ENCODE measurements at places on chromosomes 1 and 21.

GRCh38 chr1:172382990-172383389 lies 37.5 kb upstream of the C1orf105 start:
- no peak for DNase-seq

DNA sequence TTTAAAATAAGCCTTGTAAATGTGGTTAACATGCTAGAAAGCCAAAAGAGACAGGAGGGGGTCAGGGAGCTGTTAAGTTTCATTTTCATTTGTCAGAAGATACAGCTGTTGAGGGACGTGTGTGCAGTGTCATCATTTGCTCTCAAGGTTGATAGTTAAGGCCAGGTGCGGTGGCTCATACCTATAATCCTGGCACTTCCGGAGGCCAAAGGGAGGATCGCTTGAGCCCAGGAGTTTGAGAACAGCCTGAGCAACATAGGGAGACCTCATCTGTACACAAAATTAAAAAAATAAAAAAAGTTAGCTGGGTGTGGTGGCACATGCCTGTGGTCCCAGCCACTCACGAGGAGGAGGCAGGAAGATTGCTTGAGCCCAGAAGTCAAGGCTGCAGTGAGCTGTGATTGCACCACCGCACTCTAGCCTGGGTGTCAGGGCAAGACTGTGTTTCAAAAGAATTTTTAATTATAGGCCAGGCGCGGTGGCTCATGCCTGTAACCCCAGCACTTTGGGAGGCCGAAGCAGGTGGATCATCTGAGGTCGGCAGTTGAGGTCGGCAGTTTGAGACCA lies 22.7 kb downstream of the ZBTB8OS start:
- no peak for DNase-seq

- peak; percentile 94 for DNase-seq
These were observed 365.7 kb upstream of the USP24 start for GRCh38 chr1:55580845-55581332.

DNA sequence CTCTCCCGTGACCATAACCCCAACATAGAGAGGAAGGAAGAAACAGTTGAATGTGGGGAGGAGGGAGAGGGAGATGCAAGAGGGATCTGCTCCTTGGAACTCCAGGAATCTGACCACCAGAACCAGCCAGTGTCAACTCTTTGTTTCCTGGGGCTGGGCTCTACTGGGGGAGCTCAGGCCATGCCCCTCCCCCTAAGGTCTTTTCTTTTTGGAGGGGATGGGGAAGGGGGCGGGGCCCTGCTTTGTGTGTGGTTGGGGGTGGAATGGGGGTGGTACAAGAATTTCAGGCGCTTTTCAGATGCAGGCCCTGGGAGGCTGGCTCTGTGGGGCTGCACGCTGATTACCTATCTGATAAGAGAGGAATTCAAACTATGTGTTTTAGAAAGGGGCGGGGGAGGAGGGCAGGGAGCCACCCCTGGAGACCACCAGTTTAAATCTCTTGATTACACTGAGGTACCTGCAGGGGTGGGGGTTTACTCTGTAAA lies 8.3 kb downstream of the LIN28A start:
- no peak for DNase-seq

- DNase-seq = no peak
These were observed 1.9 kb upstream of the COL8A2 start for GRCh38 chr1:36126797-36127500.

- no peak for DNase-seq
These were observed 23.6 kb upstream of the SLC19A2 start for GRCh38 chr1:169509354-169509753.

- no peak for DNase-seq
These were observed 25.7 kb downstream of the HEATR1 start for GRCh38 chr1:236578661-236579060.

GRCh38 chr1:202959276-202959620 lies 1.1 kb upstream of the ADIPOR1 start:
- no peak for DNase-seq

- DNase-seq = no peak
These were observed 113.3 kb upstream of the PTGFR start for GRCh38 chr1:78377356-78377928.

GRCh38 chr1:8343464-8344001 lies 25.6 kb downstream of the SLC45A1 start:
- peak; percentile 92 for DNase-seq

GRCh38 chr21:44612029-44612486 lies at the start of gene KRTAP10-8:
TSS of gene KRTAP10-8 (plus strand) at chr21:44612079. CDS start at chr21:44612101, 22 bp downstream.
- no peak for DNase-seq

DNA sequence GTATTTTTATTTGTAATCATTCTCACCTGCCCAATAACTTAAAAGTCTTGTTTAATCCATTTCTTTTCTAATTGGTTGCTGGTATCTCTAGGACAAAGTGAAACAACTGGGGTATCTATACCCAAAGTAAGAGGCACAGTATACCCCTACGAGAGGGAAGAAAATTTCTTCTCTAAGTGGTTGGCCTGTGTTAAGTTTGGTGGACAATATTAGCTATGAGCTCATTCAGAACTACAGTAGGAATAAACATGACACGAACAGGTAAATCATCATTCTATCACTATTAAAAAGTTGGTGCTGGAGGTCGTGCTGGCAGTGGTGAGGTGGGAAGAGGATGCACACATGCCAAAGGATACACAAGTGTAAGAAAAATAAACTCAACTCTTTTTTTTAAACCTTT lies 99.6 kb downstream of the ZNF644 start:
- DNase-seq = no peak

DNA sequence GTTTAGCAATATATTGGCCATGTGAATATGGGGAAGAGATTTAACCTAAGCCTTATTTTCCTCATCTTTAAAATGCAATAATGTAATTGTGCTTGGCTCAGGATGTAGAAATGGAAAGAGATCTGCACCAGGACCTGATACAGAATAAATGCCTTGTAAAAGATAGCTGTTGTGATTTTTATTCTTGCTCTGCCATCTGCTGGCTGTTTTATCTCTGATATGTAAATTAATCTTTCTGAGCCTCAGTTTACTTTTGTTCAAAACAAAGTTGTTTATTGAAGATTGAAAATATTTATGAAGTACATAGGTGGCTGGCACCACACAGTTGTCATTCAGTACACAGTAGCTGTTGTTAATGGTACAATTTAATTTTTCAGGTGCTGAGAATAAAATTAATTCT lies 21.9 kb downstream of the ZYG11B start:
- no peak for DNase-seq

GRCh38 chr1:223249854-223250631 lies 107.0 kb upstream of the TLR5 start:
- DNase-seq = no peak

- peak; percentile 90 for DNase-seq
These were observed 118.5 kb downstream of the ITSN1 start for GRCh38 chr21:33760641-33761440.

- no peak for DNase-seq
These were observed at the start of gene MTARC1 for GRCh38 chr1:220786337-220787068. TSS of gene MTARC1 (plus strand) at chr1:220786913. CDS start at chr1:220786945, 32 bp downstream.

DNA sequence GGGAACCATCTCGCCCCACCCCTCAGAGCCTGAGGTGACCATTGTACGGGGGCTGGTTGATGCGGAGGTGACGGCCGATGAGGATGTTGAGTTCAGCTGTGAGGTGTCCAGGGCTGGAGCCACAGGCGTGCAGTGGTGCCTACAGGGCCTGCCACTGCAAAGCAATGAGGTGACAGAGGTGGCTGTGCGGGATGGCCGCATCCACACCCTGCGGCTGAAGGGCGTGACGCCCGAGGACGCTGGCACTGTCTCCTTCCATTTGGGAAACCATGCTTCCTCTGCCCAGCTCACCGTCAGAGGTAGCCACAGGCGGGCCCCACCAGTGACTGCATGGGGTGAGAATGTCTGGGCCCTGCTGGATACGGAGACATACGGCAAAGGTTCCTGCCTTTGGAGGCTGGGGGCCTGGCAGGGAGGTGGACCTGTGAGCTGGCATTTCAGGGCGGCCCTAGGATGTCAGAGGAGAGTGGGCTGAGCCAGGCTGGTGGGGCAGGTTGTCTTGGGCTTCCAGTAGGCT lies 98.5 kb downstream of the TRIM11 start:
- no peak for DNase-seq

- no peak for DNase-seq
These were observed 2.2 kb downstream of the COPA start for GRCh38 chr1:160340866-160341265.

- DNase-seq = no peak
These were observed 3.1 kb upstream of the P3R3URF start for GRCh38 chr1:46179138-46180081.

GRCh38 chr1:218344814-218345672 lies at the start of gene TGFB2:
TSS of gene TGFB2 (plus strand) at chr1:218345336. CDS start at chr1:218346702, 1,366 bp downstream.
- DNase-seq = no peak

- DNase-seq = no peak
These were observed 10.6 kb upstream of the PRKACB start for GRCh38 chr1:84133479-84133878.

- DNase-seq = no peak
These were observed 111.6 kb downstream of the ZNF281 start for GRCh38 chr1:200298242-200298641.

GRCh38 chr21:45954261-45954660 lies 27.3 kb upstream of the COL6A1 start:
- no peak for DNase-seq

DNA sequence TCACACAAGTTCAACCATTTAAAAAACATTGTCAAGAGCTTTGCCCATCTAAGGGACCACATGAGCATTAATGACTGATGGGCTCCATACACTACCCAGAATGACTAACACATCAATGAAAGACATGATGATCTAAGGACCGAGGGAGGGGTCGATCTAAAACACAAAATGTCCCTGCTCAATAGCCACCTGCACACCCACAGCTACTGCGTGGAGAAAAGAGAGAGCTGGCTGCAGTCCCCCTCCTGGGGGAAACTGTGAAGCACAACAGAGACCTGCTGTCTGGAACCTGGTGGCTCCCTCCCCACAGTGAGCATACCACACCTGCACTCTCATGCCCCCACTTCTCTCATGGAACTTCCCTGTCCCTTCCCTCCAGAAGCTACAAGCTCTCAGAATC lies 130.1 kb upstream of the ERG start:
- DNase-seq = no peak

DNA sequence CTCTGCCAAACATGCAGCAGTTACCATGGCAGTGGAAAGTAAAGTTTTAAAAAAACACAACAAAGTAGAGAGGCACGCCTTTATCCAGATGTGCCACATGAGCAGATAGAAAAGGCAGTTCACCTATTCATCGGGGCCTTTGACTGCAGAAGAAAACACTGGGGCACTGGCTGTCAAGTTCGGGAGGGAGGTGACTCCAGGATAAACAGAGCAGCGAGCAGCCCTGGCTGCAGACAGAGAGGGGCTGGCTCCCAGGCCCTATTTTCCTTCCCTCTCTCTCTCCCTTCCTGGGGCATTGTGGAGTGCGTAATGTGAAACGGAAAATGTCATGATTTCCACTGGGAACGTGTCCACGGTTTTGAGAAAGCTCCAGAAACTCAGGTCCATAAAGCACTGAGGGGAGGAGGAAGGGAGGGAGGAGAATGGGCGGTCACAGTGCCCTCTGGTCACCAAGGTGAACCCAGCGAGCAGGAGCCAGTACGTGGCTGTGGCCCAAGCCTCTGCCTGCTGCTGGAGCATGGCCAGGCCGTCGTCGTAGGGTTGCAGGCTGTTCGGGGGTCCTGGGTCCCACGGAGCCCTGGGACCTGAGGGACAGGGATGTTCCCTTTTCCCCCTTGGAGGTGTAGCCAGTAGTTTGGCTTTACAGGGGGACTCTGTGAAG lies 114.7 kb upstream of the IRF2BP2 start:
- DNase-seq = no peak

- no peak for DNase-seq
These were observed 16.6 kb upstream of the ELOA start for GRCh38 chr1:23726686-23727085.

DNA sequence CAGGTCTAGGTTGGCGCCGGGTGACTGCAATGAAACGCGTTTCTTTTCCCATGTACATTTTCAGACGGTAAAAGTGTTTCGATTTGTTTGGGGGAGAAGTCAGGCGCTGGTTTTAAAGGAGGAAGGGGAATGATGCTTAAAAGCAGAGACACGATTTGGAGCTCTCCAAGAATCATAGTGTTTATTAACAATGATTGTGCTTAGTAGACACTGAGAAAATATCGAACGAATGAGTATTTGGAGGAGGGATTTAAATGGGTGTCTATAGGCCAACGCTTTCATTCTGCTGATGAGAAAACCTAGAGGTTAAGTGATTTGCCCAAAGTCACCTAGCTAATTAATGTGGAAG lies 36.9 kb upstream of the JAK1 start:
- DNase-seq = no peak

DNA sequence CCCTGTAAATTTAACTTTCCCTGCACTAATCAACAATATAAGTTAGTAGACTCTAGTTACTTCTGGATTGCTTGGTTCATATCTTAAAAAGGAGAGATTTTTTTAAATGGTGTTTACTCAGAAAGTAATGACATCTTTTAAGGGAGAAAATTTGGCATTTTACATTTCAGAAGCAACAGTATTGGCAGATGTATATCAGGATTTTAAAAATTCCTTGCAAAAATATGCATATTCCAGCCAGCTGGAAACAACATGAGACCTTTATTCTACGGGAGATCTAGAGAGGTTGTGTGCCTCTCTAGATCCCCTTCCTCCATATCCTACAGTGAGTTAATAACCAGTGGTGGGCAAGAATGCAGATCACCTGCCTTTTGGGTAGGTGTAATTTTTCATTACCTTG lies 848.2 kb downstream of the USP25 start:
- no peak for DNase-seq

DNA sequence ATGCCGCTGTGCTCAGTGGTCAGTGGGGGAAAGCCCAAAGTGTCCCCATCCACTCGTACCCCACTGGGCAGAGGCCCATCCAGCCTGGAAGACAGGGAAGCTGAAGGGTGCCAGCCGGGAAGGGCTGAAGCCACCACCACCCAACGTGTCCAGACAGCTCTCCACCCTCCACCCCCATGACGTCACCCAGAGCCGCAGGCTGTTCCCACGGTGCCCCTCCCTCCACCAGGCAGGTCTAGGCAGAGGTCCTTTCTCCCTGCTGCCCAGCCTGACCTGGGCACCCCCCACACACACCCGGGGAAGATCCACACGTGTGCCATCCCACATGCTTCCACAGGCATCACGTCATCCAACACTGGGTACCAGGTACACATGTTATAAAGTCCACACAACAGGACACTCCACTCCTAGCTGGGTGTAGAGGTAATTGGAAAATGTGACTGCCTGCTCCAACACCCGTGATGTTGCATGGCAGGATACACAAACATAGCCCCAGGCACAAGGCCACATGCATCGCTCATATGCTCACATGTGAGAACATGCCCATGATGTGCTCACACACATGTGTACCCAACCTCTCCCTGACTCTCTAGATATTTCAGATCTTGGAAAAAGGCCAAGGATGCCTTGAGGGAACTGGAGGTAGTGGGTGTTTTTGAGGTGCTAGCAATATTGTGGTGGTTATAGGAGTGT lies 5.1 kb upstream of the ARHGAP30 start:
- no peak for DNase-seq

Measured in GM04503 (cell line).